ENCODE measurements at places on chromosomes 16 and 17.

DNA sequence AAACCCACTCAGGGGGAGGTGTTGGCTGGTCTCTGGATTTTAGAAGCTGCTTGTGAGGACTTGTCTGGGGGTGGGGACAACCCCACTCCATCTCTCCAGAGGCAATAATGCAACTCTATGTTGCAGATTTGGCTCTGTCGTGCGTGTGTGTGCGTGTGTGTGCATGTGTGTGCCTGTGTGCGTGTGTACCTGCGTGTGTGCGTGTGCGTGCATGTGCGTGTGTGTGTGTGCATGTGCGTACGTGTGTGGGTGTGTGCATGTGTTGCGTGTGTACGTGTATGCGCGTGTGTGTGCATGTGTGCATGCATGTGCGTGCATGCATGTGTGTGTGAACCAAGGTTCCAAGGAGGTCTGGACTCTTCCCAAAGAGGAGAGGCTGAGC, 120.4 kb upstream of the LHX1 start:
- no peak for DNase-seq

GRCh38 chr17:21039839-21040575, 2.8 kb downstream of the USP22 start:
- DNase-seq, result peak; percentile 74

DNA sequence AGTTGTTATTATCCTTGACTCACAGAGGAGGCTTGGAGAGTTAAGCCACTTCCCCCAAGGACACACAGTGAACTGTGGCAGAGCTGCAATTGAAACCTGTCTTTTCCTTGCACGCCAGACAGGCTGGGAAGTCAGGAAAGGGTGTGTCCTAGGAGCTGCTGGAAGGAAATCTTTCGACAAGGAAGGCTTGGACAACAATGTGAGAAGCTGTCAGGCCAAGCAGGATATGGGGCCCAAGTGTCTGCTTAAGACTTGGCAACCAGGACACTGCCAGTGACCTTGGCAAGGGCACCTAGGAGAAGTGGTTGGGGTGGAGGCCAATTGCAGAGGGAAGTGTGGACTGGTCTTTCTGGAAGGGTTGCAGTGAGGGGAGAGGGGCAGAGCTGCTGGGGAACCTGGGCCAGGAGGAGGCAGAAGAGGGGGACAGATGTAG, 2.1 kb upstream of the CAMKK1 start:
- peak; percentile 32 for DNase-seq

GRCh38 chr17:80614332-80615047, 69.9 kb downstream of the RPTOR start:
- no peak for DNase-seq

GRCh38 chr17:41026715-41027471, at the start of gene KRTAP1-5:
TSS of gene KRTAP1-5 (minus strand) at chr17:41027208. CDS start at chr17:41027155, 53 bp downstream.
- peak; percentile 82 for DNase-seq

- no peak for DNase-seq
These were observed 13.5 kb upstream of the ADORA2B start for GRCh38 chr17:15931394-15931793.

DNA sequence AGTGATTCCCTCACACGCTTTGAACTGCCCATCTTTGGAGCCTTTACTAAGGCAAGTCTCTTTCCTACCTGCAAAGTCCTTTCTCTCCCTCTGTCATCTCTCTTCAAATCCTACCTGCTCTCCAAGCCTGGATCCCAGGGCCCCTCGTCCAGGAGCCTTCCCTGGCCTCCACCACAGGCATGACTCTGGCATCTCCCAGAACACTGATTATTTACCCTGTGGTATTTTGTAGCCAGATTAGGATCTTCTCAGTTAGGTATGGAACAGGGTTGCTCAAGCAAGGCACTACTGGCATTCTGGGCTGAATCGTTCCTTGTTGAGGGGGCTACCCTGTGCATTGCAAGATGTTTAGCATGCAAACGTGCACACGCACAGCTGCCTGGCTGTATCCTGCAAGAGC, 31.9 kb upstream of the POLR3E start:
- DNase-seq, result no peak

GRCh38 chr17:67266496-67266895, 21.5 kb upstream of the HELZ start:
- DNase-seq, result no peak

GRCh38 chr17:55677446-55677845, 45.2 kb downstream of the TMEM100 start:
- no peak for DNase-seq

DNA sequence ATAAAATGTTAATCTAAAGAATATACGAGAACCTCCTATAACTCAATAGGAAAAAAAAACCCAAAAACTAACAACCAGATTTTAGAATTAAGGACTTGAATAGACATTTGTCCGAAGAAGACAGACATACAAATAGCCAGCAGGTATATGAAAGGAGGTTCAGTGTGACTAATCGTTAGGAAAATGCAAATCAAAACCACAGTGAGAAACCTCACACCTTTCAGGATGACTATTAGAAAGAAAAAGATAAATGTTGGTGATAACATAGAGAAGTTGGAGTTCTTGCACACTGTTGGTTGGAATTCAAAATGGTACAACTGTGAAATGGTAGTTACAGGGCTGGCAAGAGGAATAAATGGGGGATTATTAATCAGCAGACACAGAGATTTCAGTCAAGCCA, 339.0 kb downstream of the TMEM114 start:
- no peak for DNase-seq

DNA sequence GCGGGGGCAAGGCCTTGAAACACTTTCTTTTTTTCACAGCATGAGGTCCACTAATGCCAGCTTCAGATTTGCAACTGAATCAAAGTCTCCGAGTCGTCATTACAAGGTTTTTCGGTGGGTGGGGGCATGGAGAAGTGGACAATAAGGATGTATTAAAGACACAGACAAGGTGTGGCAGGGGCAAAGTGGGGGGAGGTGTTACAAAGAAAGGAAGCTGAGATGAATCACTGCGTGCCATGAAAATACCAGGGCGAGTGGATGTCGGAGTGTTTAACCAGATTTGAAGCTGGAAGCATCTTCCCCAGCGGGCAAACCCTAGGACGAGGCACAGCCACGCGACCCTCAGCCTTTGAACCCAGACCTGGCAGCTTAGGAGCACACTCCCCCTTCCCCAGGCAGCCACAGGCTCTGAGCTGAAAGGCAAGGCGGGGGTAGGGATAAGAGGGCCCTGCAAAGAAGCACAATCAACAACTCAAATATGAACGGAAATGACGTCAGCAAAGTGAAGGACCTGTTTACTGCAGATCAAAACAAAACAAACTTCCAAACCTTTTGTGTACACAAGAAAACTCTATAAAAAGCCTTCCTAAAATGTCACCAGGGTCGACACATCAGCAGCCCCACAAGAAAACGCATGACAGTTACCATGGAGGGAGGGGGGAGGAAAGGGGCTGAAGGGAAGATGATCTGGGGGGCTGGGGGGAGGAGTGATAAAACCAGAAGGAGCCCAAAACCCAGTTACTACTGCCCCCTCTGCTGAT, 5.6 kb upstream of the ZFHX3 start:
- no peak for DNase-seq

- DNase-seq, result no peak
These were observed 178.9 kb downstream of the TMEM132E start for GRCh38 chr17:34758316-34758715.

DNA sequence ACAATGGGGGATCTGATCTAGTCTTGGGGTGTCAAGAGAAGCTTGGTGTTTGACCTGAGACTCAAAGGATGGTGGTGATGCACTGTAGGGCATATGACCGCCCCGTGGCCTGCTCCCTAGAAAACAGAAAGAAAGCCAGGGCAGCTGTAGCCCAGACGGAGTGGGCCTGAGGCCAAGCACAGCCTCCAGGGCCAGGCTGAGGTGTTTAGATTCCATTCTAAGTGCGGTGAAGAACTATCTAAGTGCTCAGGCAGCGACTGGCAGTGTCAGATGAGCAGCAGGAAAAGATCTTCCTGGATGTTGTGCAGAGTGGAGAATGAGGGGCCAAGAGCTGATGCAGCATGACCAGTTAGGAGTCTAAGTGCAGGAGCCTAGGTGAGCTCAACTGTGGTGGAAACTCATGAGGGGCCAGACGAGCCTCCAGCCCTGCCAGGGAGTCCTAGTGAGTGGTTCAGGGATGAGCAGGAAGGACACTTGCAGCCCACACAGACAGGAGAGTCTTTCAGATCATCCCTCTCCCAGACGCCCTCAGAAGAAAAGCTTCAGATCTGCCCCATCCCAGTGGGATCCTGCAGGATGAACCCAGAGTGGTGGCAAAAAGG, 314.2 kb upstream of the CCL2 start:
- DNase-seq, result no peak

DNA sequence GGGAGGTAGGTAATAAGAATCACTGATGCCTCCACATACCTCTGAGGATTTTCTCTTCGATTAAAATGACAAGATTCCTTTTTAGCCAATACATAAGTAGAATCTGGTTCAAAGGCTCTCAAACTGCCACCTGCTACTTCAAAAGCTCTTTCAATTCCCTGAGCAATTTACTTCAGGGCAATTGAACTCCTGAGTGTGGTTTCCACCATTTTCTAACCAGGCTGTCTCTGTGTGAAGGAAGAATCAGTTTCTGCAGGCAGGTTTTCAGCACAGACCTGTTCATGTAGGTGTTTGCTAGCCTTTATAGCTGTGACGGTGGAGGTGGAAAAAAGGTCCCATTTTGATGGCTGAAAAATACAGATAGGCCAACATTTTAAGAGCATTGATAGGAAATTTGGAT, 18.2 kb upstream of the HS3ST3B1 start:
- DNase-seq, result no peak

- DNase-seq, result no peak
These were observed 1.5 kb downstream of the MCRIP1 start for GRCh38 chr17:81831563-81831956.

DNA sequence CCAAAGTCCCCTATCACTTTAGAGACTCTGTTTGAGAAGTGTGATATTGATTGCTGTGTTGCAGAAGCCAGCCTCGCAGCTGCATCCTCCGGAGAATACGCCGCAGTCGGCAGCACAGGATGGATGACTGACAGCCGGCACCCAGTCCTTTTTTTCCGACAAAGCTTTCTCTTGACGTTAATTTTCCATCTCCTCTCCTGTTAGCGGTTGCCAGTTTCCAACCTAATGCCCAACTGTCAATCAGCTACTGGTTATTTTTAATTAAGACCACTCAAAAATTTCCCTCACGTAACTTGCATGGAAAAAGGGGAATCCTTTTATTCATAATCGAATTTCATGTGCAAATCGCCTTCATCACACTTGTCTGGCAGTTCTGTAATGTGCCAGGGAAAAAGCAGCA, 953.9 kb downstream of the CDH11 start:
- no peak for DNase-seq

GRCh38 chr17:18362698-18363100, 651 bp downstream of the SHMT1 start:
- DNase-seq, result peak; percentile 12

DNA sequence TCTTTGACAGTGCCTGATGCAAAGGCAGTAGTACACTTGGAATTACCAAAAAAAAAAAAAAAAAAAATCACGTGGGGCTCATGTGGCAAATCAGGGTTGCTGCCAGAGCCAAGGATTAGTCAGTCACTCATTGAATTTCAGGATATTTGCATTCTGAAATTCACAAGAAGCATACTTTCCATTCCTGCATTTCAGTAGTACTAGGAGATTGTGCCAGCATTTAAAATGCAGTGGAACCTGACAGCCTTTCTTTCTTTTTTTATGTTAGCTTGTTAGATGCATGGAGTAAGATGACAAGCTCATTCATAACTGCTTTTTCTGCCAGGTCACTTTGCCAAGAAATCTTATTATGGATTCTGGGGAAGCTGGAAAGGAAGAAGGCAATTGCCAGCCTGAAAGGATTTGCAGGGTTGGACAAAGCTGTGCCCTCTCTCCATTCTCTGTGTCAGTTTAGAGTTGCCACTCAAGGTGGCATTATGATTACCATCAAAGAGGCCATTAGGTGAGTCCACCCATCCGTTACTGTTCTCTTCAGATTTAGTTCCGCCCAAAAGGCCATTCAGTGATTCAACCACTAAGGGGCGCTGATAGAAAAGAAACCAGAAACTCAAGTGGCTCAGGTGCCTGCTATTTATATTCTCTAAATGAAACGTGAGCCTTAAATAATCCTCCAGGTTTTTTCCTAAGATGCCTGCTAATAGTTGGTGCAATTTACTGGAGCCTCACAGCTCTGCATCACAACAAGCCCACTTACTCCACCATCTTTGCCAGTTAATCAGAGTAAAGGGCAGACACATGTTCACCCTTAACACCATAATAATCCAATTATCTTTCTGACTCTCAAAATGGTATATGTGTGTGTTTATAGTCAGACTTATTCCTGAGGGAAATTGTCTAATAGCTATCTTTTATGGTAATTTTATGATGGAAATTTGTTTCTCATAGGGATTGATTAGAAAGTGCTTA, 59.0 kb downstream of the TANGO6 start:
- DNase-seq, result peak; percentile 77

DNA sequence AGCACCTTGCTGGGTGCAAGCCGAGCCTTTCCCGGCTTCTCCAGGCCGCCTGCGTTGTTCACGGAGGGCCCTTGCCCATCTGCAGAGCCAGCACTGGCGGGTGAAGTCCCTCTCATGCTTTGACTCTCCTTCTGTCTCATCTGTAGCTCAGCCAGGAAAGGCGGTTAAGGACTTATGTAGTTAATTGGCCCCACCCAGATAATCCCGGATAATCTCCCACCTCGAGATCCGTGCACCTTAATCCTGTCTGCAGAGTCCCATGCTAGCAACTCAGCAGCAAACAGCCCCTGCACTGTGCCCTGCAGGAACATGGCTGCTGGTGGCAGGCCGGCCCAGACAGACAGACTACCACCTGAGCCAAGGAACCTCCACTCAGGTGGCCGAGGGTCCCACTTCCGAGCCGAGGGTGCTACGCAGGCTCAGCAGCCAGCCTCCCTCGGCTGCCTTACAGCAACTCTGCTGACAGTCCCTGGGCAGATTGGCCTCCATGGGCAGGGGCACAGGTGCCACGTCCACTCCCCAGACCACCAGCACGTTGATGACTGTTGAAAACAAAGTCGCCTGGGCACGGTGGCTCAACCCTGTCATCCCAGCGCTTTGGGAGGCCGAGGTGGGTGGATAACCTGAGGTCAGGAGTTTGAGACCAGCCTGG, 16.9 kb downstream of the RAB40C start:
- DNase-seq, result no peak

- no peak for DNase-seq
These were observed 451.3 kb downstream of the PMP22 start for GRCh38 chr17:14813649-14814370.

All from GM23248 (cell line).